ENCODE measurements at places on chromosomes 2 and 18. TPM values are rescaled to one million over a fixed set of nuclear protein-coding genes. Genes with fewer than 3 reads are reported as not detected.

GRCh38 chr18:79574938-79575525 lies 104.6 kb upstream of the CTDP1 start:
- H3K27me3 ChIP-seq = no peaks in the 10 kb centered on the region
- DNase-seq = no peak
- peaks cover 4% of the 10 kb centered on the region for H3K36me3 ChIP-seq
- H3K4me1 ChIP-seq = peaks cover 38% of the 10 kb centered on the region
- H3K4me3 ChIP-seq = no peak overlapping the region

GRCh38 chr18:70082430-70082829 lies 123.1 kb downstream of the RTTN start:
- no peak overlapping the region for H3K27ac ChIP-seq
- H3K36me3 ChIP-seq = peaks cover 17% of the 10 kb centered on the region
- H3K4me3 ChIP-seq = no peak overlapping the region
- DNase-seq = no peak
- H3K4me1 ChIP-seq = peaks cover 3% of the 10 kb centered on the region

GRCh38 chr2:170573671-170574070 lies 141.5 kb upstream of the SP5 start:
- no peaks in the 10 kb centered on the region for H3K36me3 ChIP-seq
- H3K4me3 ChIP-seq = no peak overlapping the region
- H3K27ac ChIP-seq = no peak overlapping the region
- H3K27me3 ChIP-seq = peaks cover 5% of the 10 kb centered on the region
- no peaks in the 10 kb centered on the region for H3K4me1 ChIP-seq

GRCh38 chr2:18605115-18605514 lies 15.7 kb upstream of the NT5C1B start:
- no peak overlapping the region for H3K27ac ChIP-seq
- no peaks in the 10 kb centered on the region for H3K27me3 ChIP-seq
- H3K4me1 ChIP-seq = peaks cover 3% of the 10 kb centered on the region
- H3K4me3 ChIP-seq = no peak overlapping the region
- no peaks in the 10 kb centered on the region for H3K36me3 ChIP-seq
- DNase-seq = no peak

DNA sequence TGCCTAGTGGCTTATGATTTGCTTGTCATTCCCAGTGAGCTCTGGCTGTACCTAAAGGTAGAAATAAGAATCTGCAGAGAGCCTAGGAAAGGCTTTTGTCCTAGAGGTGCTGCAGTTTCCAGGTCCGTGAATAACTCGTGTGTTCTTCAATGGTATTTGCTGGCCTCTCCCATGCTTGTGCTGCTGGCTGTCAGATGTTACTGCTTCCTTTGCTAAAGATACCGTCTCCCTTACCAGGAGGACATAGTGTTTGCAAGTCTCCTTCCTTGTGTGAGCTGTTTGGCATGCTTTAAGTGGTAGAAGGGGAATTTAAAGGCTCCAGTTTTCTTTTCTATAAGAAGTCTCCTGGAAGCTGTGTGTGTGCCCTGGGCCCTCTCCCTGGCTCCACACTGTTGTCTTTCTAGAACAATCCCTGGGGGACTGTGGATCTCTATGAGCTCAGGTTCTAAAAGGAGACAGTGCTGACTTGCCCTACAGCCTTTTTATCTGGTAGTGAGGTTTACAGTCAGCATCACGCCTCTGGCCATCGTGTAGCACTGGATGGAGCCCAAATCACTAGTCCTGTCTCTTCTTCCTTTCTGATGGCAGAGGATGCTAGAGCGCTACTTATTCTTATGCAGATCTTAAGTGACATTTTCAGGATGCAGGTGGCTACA lies 65.8 kb downstream of the RNF144A start:
- no peaks in the 10 kb centered on the region for H3K27me3 ChIP-seq
- H3K4me1 ChIP-seq = peaks cover 66% of the 10 kb centered on the region
- H3K4me3 ChIP-seq = no peak overlapping the region
- no peaks in the 10 kb centered on the region for H3K36me3 ChIP-seq
- no peak for DNase-seq

DNA sequence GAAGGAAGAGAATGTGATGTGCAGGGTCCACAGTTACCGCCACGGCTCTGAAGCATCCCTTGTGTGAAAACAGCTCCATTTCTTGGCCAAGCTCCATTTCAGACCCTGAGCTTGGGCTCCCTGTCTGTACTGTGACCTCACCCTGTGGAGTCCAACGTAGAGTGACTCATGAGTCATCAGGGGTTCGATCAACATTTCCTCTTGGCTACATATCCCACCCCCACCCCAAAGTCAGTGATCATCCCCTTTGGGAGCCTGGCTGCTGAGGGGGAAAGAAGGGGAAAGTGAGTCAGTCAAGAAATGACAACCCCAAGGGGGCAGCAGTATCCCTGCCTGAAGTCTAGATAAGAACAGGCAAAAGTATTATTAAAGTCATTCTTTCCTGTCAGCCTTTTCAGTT lies 62.2 kb downstream of the PAPOLG start:
- no peak overlapping the region for H3K27ac ChIP-seq
- H3K36me3 ChIP-seq = no peaks in the 10 kb centered on the region
- H3K4me1 ChIP-seq = no peaks in the 10 kb centered on the region
- peaks cover 5% of the 10 kb centered on the region for H3K27me3 ChIP-seq
- no peak for DNase-seq
- H3K4me3 ChIP-seq = no peak overlapping the region

DNA sequence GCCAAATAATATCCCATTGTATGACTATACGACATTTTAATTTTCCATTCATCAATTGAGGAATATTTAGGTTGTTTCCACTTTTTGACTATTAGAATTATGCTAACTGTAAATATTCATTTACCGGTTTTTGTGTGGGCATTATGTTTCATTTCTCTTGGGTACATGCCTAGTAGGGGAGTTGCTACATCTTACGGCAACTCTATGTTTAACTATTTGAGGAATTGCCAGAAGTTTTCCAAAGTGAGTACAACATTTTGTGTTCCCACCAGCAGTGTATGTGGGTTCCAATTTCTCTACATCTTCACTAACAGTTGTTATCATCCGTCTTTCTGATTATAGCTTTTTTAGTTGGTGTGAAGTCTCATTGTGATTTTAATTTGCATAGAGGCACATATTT lies 1.6 kb upstream of the KDSR start:
- DNase-seq = no peak
- H3K27me3 ChIP-seq = no peaks in the 10 kb centered on the region
- peak overlapping the region; percentile 97 for H3K4me3 ChIP-seq
- peaks cover 5% of the 10 kb centered on the region for H3K36me3 ChIP-seq

DNA sequence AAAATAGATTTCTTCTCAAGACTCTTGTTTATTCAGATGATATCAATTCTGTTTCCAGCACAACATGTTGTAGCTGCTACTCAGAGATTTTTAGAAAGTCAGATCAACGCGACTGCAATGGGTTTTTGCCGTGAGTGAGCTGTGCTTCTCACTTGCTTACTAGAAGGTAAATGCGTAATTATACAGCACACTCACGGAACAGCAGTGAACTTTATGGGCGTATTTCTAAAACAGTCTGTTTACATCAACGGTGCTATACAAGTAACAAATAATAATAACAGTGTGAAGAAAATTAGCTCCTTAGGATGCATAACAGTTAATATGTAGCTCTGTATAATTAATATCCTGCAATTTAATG lies 533.6 kb downstream of the RNF144A start:
- no peak overlapping the region for H3K4me3 ChIP-seq
- no peak overlapping the region for H3K27ac ChIP-seq
- no peaks in the 10 kb centered on the region for H3K36me3 ChIP-seq
- peaks cover 24% of the 10 kb centered on the region for H3K27me3 ChIP-seq
- H3K4me1 ChIP-seq = no peaks in the 10 kb centered on the region

MYO5B gene
- total RNA-seq = 0.44 TPM

CDH2 gene
- total RNA-seq = 370 TPM

MARCO gene
- 7.0 TPM for total RNA-seq

CXCR1 gene
- 0.44 TPM for total RNA-seq

GALNT14 gene
- 0.14 TPM for total RNA-seq

TANC1 gene
- 59.7 TPM for total RNA-seq

CIB4 gene
- not detected for total RNA-seq

Measured in left ventricle myocardium inferior (tissue), 1 donor.